Stimulated activated CD4-positive, alpha-beta T cell treated with anti-CD3 and anti-CD28 coated beads, TNF-alpha, amount 100 ng/mL, for 4 hours (primary cell): ENCODE measurements at places on chromosomes 5 and 9.

DNA sequence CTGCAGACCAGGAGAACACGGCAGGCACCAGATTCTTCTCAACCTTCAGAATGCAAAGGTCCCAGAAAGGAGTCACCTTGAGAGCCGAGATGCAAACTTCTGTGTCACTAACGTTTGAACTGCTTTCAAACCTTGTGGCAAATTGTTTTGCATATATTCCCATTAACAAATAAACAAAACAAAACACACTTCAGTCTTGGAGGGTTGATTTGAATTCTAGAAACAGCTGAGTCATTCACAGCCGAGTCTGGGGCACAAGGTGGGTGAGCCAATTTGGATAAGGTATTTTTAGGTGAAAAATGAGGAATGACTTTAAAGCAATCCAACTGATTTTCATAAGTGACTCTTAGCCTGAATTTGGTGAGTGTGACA is 38.8 kb upstream of the ANKRD33B start:
- no peak for DNase-seq

DNA sequence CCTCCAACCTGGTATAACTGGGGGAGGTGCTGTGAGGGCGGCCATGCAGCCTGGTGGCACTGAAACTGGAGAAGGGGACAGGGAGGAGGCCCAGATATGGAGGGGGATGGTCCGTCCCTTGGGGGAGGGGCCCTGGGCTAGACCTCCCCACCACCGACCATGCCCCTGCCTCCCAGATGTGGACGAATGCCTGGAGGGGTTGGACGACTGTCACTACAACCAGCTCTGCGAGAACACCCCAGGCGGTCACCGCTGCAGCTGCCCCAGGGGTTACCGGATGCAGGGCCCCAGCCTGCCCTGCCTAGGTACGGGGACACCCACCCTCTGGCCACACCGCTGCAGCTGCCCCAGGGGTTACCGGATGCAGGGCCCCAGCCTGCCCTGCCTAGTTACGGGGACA is 15.4 kb upstream of the ASS1 start:
- no peak for DNase-seq

DNA sequence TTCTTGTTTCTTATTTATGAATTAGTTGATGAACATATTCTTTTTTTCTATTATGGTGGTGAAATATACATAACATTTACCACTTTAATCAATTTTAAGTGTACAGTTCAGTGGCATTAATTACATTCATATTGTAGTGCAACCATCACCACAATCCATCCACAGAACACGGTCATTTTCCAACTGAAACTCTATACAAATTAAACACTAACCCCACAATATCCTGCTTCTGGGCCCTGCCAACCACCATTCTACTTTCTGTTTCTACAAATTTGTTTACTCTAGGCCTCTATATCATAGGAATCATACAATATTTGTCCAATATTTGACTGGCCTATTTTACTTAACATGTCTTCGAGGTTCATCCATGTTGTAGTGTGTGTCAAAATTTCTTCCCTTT is 7.3 kb downstream of the GCNT4 start:
- no peak for DNase-seq

DNA sequence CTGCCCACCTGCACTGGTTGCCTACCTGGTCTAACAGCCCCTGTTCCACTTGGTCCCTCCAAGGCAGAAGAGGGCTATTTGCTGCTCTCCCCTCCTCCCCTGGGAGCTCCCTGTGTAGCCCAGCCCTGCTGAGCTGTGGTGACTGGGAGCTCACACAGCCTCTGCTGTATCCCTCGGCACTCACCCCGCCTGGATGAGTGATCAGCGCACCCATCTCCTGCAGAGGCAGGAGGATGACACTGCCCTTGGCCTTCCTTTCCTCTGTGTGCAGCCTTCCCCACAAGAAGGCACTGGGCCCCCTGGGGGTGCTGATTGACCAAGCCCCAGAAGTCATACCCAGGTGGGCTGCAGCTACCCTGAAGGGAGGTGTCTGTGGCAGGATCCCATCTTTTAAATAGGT is 134.2 kb downstream of the ADAMTS2 start:
- DNase-seq = no peak

GRCh38 chr5:112253478-112254250 is 165.4 kb downstream of the EPB41L4A start:
- no peak for DNase-seq

DNA sequence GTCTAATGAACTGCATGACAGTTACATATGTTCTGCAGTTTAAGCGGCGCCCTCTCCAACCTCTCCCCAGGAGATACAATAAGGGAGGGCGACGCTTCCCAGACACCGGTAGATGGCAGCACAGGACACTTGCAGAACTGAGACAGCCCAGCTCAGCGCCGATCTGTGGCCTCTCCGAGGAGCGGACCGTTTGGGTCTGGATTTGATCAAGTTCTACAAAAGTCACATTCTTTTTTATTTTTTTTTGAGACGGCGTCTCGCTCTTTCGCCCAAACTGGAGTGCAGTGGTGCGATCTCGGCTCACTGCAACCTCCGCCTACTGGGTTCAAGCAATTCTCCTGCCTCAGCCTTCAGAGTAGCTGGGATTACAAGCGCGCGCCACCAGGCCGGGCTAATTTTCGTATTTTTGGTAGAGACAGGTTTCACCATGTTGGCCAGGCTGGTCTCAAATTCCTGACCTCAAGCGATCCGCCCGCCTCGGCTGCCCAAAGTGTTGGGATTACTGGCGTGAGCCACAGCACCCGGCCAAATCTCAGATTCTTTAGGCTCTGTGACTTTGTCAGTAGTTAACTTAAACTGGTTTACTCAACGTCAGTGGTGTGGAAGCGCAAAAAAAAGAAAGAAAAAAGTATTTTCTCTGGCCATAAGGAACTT is 1.4 kb upstream of the ATOSB start:
- DNase-seq = peak; percentile 56

- no peak for DNase-seq
These were observed 26.0 kb downstream of the RLN2 start for GRCh38 chr9:5278486-5278885.
